ENCODE measurements at places on chromosomes 11 and 22.

GRCh38 chr11:66563832-66564231, 4.6 kb downstream of the CTSF start:
- no peak for DNase-seq

GRCh38 chr22:47301820-47302475, 539.5 kb downstream of the TBC1D22A start:
- DNase-seq = no peak

- DNase-seq = no peak
Observed at GRCh38 chr11:44727114-44727372, 281 bp downstream of the TSPAN18 start.

DNA sequence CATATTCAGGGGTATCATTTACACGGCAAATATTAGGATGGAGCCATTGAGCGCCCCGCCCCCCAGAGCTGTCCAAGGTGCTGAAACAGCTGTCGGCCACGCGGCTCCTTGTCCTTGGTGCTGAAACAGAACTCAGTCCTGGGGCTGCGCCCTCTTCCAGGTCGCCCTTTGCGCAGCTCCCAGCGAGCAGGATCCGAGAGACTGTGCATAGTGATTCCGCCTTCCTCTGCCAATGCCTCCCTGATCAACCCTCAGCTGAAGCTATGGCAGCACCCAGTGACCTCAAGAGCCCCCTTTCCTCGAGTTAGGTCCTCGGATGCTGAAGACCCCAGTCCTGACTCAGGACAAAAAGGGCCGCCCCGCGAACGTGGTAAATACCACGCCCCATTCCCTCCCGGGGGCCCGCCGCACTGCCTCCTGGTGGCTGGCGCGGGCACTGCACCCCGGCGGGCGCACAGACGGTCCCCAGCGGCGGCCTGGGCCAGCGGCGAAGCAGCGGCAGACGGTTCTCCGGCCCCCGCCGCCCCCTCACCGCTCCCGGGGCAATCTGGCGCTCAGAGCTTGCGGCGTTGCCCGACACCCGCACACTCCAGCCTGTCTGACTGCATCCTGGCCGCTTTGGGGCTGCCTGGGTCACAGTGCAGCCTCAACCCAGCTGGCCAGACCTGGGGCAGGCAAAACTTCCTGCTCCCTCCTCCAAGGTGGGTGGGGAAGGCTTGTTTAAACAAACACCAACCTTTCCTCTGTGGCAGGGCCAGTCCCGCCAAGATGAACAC, 13.4 kb downstream of the SYT7 start:
- DNase-seq = peak; percentile 40

GRCh38 chr11:118699506-118700220, 20.2 kb upstream of the TREH start:
- DNase-seq = no peak

DNA sequence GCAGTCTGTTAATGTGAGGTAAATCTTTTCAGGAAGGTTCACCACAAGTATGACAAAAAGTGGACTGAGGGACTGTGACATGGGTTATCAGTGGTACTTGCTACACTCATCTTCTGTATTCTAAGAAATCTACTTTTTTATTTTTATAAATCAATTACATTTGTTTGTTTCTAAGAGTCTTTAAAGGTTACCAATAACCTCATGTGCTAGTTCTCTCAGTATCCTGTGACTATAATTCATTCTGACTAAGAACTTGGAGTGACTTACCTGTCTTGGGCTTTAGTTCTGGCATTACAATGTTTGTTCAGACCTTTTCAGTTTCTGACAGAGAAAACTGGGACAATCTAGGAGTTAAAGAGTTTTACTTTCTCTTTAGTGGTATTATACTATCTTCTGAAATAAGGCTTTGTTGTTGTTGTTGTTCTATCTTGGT, 108.4 kb downstream of the PDE3B start:
- no peak for DNase-seq

DNA sequence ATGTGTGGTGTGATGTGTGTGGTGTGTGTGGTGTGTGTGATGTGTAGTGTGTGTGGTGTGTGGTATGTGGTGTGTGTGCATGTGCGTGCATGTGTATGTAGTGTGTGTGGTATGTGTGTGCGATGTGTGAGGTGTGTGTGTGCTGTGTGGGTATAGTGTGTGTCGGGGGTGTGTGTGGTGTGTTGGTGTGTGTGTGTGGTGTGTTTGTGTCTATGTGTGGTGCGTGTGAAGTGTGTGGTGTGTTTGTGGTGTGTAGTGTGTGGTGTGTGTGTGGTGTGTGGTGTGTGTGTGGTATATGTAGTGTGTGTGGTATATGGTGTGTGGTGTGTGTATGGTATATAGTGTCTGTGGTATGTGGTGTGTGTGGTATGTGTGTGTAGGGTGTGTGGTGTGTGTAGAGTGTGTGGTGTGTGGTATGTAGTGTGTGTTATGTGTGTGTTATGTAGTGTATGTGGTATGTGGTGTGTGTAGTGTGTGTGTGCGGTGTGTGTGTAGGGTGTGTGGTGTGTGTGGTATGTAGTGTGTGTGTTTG, 5.0 kb upstream of the PPP6R2 start:
- DNase-seq = no peak

Measured in stimulated activated CD4-positive, alpha-beta T cell treated with anti-CD3 and anti-CD28 coated beads, Interleukin-1b, Interleukin-23, amount 100 ng/mL, for 1 hour (primary cell).